ENCODE measurements at places on chromosomes 4 and X. TPM values are rescaled to one million over a fixed set of nuclear protein-coding genes. Genes with fewer than 3 reads are reported as not detected.

Gene KLB
- not detected for total RNA-seq

Gene SLITRK2
- total RNA-seq, result not detected

Gene PNMA3
- under 0.01 TPM for total RNA-seq

Gene ZNF711
- 0.86 TPM for total RNA-seq

Gene AVPR2
- total RNA-seq, result under 0.01 TPM

Gene FGFR3
- 0.86 TPM for total RNA-seq

Gene GPR173
- 3.9 TPM for total RNA-seq

Gene NLGN3
- total RNA-seq, result 0.43 TPM

Gene KLF8
- total RNA-seq, result 3.0 TPM

Gene AMER1
- total RNA-seq, result 1.7 TPM

Gene NEIL3
- 8.1 TPM for total RNA-seq

Gene MED28
- total RNA-seq, result 13.0 TPM

Gene ARL13A
- not detected for total RNA-seq

Gene SOD3
- total RNA-seq, result 14.2 TPM

Gene PPP1R3F
- 5.6 TPM for total RNA-seq

Gene RPL39
- total RNA-seq, result 1,300 TPM

Gene ENPP6
- not detected for total RNA-seq

Gene PSAPL1
- not detected for total RNA-seq

Gene BCLAF3
- 6.5 TPM for total RNA-seq

Gene FGFBP2
- total RNA-seq, result not detected

Gene KCND1
- 2.6 TPM for total RNA-seq

Gene SMARCA5
- total RNA-seq, result 50.6 TPM

Gene IL21
- not detected for total RNA-seq

Gene ARHGEF6
- 12.5 TPM for total RNA-seq

Gene SPANXN3
- total RNA-seq, result not detected

Gene PABPC5
- total RNA-seq, result 1.3 TPM

Gene KDR
- 0.86 TPM for total RNA-seq

Gene MAGEE2
- total RNA-seq, result not detected
